ENCODE measurements at places on chromosomes 11 and 22.

GRCh38 chr11:119793335-119793984 lies 64.5 kb upstream of the NECTIN1 start:
- DNase-seq, result peak; percentile 87

DNA sequence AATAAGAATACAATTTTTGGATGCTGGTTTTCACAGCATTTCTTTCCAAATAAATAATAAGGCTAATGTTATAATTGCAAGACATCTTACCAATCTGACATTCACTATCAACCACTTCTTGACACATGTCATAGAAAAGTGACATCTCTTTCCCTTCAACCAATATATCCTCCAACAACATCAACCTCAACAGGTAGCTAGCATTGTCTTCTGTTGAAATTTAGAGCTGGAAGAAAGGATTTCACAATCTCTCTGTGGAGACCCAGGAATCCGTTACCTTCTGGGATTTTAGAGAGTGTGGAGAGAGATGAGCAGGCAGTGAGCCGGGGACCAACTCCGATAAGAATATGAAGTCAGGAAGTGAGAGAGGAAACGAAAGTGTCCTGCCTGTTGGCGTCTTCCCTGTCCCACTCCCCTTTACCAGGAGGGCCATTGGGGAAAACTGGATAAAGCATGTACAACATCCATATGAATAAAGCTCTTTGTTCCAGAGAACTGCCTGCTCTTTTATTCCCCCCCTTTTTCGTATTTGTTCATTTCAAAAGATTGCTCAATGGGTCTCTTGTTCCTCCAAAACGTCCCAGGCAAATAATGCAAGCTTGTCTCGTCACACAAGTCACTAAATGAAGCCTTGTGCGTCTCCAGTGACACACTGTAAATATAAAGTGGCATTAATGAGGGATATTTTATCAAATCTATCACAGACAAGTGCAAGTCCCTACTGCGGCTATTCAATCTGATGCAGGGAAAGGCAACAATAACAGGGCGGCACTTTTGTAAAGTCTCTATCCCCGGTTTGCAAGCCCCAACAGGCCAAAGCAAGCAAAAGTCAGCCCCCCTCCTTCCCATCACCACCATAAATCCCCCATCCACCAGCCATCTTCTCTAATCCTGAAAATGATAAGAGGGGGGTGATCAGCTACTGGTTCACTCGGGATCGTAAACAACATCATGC lies 3.4 kb downstream of the CADM1 start:
- no peak for DNase-seq

- DNase-seq, result peak; percentile 69
These were observed 220.6 kb upstream of the ISX start for GRCh38 chr22:34845391-34845790.

- no peak for DNase-seq
These were observed 2.8 kb downstream of the NRXN2 start for GRCh38 chr11:64720167-64720566.

- DNase-seq, result no peak
These were observed 113.2 kb downstream of the TMEM135 start for GRCh38 chr11:87150936-87151335.

- DNase-seq, result no peak
These were observed 514.2 kb downstream of the SOX6 start for GRCh38 chr11:15841931-15842740.

GRCh38 chr11:46369458-46370152 lies 11.9 kb upstream of the MDK start:
- DNase-seq, result peak; percentile 70

DNA sequence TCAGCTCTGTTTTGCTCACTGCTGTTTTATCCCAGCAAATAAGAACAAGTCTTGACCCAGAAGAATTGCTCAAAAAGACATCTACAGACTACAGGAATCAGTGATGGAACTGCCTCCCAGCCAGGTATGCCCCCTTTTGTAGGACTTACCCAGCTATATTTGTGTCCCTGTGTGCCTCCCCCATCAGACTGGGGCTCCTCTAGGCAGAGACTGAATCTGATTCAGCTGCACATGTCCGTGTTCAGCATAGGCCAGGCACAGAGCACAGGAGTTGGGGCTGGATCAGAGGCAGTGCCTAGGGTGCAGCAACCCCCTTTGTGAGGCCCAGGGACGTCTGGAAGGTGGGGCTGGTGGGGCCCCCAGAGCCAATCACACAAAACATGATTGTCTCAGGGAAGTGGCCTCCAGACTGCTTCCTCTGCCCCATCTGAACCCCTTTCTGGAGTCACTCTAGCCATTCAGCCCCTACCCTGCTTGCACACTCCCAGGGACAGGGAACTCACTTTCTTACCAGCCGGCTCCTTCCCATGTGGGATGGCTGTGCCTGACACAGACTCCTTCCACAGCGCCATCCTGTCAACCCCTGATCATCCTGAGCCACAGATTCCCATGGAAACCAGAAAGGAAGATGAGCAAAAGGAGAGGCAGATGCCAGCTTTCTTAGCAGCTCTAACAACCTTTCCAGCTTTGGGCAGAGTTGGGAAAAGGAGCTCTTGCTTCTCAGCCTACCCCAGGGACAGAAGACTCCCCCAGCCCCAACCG lies 24.8 kb downstream of the PDE2A start:
- no peak for DNase-seq

DNA sequence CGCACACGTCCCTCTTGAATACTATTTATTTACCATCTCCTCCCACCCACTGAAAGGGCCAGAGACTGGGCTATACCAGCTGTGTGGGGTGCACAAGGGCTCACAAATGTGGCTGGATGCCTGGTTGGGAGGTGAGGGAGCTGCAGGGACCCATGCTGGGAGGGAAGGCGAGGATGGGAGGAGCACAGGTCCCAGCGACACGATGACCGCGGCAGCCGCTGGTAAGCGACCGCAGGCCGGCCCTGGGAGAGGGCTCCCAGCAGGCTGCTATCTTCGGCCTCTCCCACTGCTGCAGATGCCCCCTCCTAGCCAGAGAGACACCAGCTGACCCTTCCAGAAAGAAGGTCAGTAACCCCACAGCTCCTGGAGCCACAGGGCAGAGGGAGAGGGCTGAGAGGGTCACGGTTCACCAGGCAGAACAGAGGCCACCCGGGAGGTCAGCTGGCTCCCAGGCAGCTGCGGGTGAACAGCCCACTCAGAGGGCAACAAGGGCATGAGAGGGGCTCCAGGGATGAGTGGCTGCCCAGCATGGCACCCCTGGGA lies 163.9 kb downstream of the CRYBB2 start:
- DNase-seq, result no peak

GRCh38 chr11:65545853-65546216 lies 12.3 kb downstream of the LTBP3 start:
- DNase-seq, result no peak

- DNase-seq, result peak; percentile 88
These were observed 68.6 kb upstream of the ATXN10 start for GRCh38 chr22:45602824-45603595.

- peak; percentile 45 for DNase-seq
These were observed 40.5 kb downstream of the LRRC32 start for GRCh38 chr11:76629853-76630599.

GRCh38 chr22:35154937-35155387 lies 89.0 kb downstream of the ISX start:
- peak; percentile 37 for DNase-seq

DNA sequence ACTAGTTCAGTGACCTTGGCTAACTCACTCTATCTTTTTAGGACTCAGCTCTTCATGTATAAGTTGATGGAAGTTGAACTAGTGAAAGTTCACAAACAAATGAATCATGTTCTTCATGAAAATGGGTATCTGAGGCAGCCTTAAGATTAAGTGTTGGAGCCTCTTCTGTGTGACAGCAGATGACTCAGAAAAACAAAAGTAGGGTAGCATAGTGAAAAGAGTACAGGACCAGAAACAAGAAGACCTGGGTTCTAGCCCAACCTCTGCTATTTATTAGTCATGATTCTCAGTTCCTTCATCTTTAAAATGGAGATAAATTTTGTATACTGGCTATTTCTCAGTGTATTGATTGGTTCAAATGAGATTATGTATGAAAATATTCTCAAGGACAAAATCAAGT lies 60.2 kb downstream of the USP35 start:
- DNase-seq, result peak; percentile 26

GRCh38 chr11:112649856-112650255 lies 311.4 kb upstream of the NCAM1 start:
- DNase-seq, result no peak

DNA sequence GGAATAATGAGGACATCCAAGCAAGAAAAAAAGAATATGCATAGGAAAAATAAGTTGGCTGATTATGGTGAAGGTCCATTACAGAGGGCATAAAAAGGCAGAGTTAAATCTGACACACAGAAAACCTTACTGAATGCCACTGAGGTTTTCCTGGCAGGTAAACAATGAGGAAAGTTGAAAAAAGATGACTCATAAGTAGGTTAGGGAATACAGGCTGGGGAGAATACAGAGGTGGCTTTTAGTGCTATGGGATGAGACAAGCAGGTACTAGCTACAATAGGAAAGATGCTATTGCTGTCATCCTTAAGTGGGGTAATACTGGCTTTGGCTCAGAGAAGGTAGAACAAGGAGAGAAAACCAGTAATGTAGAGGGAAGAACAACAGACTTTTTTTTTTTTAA lies 44.7 kb downstream of the CSTF3 start:
- no peak for DNase-seq

- DNase-seq, result no peak
These were observed 10.1 kb upstream of the ACR start for GRCh38 chr22:50727678-50728522.

DNA sequence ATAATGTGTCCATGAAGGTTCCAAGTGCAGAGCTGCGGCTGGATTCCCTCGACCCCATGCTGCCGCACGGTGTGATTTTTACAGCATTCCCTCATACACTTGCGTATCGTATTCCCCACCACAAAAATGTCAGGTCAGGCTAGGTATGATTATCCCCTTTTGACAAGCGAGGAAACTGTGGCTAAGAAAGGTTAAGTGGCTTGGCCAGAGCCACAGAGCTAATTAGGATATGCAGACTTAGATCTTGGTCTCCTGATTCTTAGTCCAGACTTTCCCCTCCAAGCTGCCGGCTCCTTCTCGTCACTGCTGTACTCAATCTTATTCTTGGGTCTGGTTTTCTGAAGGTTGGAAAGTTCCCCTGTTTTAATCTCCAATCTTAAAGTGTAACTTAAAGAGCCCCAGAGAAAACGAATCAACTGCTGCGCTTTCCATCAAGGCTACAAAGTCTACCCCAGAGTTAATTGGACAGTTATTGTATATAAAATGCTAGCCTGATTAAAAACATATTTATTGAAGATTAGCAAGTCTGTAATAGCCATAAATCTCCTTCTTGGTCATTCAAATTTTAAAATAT lies 176.6 kb downstream of the ADAMTS15 start:
- no peak for DNase-seq

DNA sequence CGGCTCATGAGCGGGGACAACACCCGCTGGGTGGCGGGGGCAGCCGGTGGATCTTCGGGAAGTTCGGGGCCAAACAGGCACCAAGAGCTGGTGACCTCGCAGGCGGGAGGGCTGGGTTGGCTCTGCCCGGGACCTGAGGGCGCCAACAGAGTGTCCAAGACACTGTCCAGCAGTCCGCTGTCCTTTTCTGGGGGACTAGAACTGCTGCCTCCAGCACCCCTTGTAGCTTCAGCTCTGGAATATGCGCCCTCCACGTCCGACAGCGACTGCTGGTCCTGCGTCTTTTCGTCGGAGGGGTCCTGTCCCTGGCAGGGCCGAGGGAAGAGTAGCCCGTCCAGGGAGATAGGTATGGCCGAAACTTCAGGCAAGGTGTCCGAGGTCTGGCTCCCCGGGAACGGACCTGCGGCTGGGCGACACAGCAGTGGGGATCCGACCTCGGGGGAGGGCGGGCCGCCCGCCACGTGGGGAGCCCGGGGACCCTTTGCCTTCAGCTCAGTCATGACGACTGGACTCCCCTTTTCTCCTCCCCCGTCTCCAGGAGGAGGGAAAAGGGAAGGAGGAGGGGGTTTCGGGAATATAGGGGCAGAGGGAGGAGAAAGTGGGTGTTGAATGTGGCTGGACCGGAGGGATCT lies 926 bp downstream of the PGR start:
- DNase-seq, result no peak

- DNase-seq, result peak; percentile 88
These were observed 12.9 kb upstream of the CRKL start for GRCh38 chr22:20904008-20904979.

DNA sequence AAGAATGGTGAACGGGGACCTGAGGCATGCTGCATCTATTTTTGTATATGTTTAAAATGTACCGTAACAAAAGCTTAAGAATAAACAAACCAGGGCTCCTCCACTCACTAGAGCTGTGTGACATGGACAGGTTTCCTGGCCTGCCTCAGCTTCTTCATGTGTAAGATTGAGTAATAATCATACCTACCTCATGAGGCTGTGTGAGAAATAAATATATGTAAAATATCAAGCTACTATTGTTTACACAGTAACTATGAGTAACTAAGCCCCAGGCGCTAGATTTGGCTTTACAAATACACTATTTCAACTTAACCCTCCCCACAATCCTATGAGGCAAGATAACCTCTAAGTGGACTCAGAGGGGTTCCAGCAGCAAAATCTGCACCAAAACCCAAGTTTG lies 66.4 kb downstream of the SMCO4 start:
- peak; percentile 14 for DNase-seq

DNA sequence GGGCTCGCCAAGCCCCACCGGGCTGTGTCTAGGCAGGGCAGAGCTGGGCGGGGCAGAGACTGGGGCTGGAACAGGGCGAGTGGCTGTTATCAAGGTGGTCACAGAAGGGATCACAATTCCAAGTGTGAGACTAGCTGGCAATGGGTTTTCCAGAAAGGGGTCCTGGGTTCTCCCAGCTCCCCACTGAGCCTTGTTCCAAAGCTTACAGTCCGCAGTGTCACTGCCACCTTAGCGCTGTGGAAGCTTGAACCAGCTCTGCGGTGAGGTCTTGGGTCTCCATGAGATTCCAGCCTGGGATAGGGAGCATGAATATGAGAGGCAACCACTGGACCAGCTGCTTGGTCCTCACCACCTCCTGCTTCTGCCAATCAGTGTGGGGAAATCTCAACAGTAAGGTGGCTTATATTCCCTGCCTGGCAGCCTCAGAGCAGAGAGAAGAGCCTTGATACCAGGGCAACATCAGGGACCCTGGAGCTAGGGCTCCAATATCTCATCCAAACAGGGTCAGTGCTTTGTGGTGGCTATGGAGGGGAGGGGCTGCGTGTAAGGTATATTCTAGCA lies 831 bp downstream of the CD44 start:
- no peak for DNase-seq

DNA sequence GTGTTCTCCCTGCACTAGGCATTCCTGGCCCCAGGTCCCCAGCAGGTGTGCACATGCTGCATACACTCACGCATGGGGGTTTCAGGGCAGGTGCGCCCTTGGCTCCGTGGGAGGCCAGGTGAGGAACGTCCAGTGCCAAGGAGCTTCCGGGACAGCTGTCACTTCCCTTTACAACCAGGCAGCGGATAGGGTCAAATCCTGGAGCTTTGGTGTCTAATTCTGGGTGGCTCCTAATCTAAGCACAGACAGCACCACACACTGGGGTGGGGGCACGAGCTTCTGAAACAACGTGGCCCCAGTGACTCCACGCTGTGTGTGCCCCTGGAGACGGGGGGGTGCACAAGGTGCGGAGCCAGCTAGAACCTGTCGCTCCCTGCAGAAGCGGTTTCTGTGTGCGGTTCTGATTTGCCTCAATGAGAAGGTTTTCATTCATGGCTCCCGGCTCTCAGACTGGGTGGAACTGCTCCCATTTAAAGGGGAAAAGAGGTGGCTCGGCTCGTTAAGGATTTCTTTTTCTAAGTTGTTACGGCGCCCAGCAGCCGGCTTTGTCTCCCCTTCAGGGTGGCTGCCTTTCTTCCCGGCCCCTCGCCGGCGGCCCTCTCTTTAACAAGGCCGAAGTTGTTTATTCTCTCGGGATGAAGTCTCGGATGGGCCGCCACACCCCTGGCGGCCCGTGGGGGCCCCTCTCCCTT lies 5.0 kb downstream of the CCND1 start:
- DNase-seq, result no peak
